ENCODE measurements at places on chromosomes 12 and 14.

- no peak for DNase-seq
Measured at GRCh38 chr14:72679536-72680151, 214.3 kb downstream of the DPF3 start.

DNA sequence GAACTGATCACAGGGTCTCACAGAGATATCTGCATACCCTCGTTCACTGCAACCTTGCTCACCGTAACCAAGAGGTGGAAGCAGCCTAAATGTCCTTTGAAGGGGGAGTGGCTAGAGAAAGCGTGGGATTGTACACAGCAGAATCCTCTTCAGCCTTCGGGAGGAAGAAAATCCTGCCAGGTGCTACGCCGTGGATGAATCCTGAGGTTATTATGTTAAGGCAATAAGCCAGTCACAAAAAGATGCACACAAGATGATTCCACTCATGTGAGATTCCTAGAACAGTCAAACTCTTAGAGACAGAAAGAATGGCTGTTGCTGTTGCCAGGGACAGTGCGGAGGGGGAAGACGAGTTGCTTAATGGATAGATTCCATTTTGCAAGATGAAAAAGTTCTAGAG, 39.6 kb upstream of the SFSWAP start:
- no peak for DNase-seq

DNA sequence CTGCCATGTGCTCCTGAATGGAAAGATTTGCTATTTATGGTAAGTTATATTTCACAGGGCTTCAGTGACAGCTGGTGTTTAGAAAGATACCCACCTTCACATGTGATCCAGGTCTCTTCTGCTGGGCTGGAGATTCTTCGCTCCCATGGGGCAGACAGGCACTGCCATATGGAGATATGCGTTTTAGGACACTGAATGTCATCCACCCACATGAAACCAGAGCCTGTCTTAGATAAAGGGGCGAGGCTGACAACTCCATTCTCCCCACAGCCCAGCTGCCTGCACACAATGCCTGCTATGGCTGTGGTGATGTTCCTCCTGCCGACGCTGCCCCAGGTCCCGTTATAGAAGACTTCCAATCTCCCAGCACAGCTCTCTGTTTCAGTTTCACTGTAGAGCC, 69.4 kb downstream of the ACSM4 start:
- no peak for DNase-seq

DNA sequence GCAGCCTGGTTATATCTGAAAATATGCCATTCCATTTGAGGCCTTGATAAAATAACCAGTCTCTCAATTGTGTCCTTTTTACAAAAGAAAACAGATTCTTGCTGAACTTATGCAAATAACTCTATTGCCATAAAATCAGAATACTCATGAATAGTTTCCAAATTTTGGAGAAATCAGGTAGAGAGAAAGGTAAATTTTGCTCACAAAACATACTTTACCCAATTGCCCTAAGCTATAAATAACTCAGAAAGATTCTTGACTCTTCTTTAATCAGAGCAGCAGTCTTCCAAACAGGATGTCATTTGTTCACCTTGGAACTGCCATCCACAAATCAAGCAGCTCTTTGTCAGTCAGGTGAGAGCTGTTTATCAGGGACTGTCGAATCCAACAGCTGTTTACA, 12.6 kb downstream of the ZNF26 start:
- no peak for DNase-seq

DNA sequence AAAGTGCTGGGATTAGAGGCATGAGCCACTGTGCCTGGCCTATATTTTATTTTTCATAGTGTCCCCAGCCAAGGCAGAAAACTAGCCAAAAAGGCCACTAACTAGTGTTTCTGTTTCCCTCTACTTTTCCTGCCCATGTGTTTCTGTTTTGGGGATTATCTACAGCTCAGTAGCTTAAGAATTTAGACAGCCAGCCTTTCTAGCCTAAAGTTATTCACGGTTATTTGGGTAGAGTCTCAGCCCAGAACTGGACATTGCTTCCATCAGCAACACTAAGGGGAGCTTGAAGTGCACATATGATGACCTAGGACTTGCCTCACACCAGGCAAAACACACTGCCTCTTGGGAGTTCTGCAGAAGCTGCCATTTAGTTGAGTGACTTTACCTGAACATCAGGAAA, 17.9 kb downstream of the PROX2 start:
- no peak for DNase-seq

DNA sequence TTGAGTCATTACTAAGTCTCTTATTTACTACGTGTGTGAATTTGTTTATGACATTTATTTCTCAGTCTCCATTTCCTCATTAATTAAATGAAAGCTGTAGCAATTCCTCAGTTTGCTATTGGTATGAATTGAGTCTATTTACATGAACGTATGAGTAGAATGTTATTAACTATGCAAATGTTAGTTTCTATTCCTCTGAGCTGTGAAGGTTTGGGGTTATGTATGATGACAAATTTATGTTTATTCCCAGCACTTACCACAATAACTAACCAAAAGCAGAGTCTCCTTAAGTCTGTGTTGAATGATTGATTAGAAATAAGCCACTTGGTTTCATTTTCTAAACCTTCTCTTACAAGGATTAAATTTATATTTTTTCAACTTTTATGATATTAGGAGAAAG, 1340.9 kb downstream of the FSCB start:
- no peak for DNase-seq

GRCh38 chr14:93943052-93943451, 15.9 kb downstream of the FAM181A start:
- DNase-seq, result no peak
